ENCODE measurements at places on chromosomes 7 and 10.

- peak; percentile 20 for DNase-seq
These were observed 78.7 kb downstream of the KIAA1217 start for GRCh38 chr10:24287559-24288195.

GRCh38 chr7:139949629-139950028 lies 113.1 kb downstream of the PARP12 start:
- peak; percentile 26 for DNase-seq

DNA sequence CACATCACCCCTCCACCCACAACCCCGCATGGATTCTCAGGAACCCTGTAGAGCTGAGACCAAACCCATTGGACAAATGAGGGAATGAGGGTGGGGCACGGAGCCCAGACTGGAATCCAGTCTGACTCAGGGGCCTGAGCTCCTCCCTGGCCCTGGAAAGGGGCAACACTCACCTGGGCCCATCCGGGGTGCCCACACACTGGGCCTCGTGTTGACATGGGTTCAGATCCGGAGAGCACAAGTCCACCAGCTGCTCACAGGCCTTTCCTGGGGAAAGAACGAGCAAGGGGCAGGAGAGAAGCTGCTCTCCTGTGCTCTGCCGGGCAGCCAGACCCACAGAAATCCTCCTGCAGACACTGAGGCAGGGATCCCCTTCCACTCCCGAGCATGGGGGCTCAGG lies 172.2 kb downstream of the SLIT1 start:
- DNase-seq, result no peak

- no peak for DNase-seq
These were observed 874 bp downstream of the CISD1 start for GRCh38 chr10:58269782-58270290.

DNA sequence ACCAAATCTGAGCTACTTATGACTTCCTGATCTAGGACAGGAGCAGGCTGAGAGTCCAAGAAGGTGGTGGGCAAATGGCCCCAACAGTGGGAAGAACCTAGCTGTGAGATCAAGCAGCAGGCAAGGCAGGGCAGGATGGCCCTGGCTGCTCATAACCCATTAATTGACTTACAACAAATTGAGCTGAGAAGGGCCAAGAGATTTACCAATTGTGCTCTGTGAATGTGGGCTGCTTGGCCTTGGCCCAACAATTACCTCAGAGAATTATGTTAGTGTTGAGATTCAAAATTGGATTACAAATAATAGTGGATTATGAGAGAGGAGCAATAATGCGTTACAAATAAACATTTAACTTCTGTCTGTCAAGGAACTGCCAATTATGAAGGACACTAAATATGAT lies 956.5 kb downstream of the KCNMA1 start:
- DNase-seq, result no peak

GRCh38 chr10:110840225-110840922 lies 31.4 kb upstream of the PDCD4 start:
- DNase-seq, result peak; percentile 58

- DNase-seq, result no peak
These were observed 60.5 kb upstream of the AGBL3 start for GRCh38 chr7:134925766-134926165.

DNA sequence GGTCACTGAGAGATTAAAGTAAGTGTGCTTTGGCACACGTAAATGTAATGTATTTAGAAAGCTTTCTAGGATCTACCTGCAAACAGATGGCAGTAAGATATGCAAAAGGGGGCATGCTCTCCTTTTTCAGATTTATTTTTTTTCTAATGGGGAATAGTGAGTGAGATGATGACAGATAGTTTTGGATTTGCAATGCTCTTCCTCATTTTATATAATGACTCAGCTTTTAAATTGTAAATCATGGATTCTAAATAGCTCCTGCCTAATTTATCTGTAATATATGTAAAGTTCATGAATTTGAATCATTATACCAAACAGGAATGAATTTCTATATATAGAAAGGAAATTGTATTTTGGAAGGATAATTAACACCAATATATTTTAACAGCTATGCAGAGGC lies 961.6 kb upstream of the LRRTM3 start:
- DNase-seq, result no peak

DNA sequence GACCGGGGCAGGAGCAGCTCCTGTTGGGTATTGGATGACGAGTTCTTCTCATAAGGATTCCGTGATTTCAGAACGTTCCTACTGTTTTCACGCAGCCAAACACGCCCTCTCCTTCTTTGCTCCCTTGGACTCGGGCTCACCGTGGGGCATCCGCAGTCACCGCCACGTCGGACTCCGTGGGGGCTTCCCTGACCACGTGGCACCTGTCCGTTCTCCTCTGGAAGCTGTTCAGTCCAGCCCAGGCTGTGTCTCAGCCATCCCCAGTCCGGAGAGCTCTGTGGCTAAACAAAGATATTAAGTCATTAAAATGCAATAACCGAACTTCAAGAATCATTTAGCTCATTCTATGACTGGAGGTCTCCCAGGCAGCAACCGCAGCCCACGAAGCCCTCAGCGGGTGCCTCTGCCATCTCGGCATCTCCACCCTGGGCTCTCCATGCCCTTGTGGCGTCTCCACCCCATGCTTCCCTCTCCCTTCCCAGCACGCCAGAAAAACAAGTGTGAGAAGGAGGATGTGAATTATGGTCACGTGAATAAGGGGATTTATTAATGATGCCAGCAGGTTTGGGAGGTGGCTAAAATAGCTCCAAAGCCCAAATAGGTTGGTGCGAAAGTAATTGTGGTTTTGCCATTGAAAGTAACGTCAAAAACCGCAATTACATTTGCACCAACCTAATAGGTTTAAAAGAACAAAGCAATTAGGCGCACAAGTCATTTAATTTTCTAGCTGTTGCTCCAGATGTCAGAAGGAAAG lies 224.6 kb upstream of the PPP2R2D start:
- no peak for DNase-seq

DNA sequence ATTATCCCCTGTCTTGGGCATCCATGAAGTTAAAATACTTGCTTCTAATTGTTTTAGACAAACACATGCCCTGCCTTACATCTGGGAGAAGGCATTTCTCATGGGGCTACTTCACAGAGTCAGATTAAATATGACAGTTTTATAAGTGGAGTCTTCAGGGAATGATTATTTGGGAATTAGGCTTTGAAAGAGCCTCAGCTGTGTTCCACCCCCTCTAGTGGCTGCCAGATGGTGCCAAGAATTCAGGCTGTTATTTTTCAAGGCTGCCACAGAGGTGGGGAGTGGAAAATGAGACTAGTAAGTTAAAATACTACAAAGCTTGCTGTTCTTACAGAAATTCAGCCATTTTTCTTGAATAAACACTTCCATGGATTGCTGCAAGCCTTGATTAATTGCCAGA lies 45.8 kb upstream of the DNAH11 start:
- peak; percentile 53 for DNase-seq

GRCh38 chr7:80618096-80618495 lies 20.3 kb upstream of the CD36 start:
- no peak for DNase-seq

GRCh38 chr10:43000651-43001426 lies 76.0 kb upstream of the RET start:
- no peak for DNase-seq

GRCh38 chr10:63720072-63720537 lies 198.9 kb downstream of the REEP3 start:
- peak; percentile 63 for DNase-seq

- DNase-seq, result no peak
These were observed 151.1 kb downstream of the CXCL12 start for GRCh38 chr10:44233561-44234482.

GRCh38 chr7:133183042-133183794 lies 69.7 kb upstream of the EXOC4 start:
- DNase-seq, result no peak

DNA sequence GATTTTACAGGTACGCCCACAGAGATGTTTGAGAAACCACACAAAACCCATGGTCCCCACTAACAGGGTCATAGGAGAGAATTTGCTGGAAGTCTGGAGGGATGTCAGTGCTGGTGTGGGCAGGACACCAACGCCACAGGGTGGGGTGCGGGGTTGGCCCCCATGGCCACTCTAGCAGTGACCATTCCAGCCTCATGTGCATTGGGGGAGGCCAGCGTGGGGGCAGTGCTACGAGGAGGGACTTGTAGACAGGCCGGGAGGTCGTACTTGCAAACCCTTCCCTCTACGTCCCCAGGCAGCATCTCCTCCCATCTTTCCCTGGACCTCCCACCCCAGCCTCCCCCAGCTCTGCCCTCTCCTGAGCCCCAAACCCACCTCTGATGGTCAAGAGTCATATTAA lies 34.0 kb downstream of the FOXL3 start:
- no peak for DNase-seq

- DNase-seq, result peak; percentile 98
These were observed 22.9 kb downstream of the DNAJB12 start for GRCh38 chr10:72331575-72332422.

- DNase-seq, result peak; percentile 68
These were observed 736.4 kb upstream of the PHF14 start for GRCh38 chr7:10237306-10237705.

GRCh38 chr10:49282306-49282705 lies 16.7 kb upstream of the C10orf71 start:
- DNase-seq, result no peak

DNA sequence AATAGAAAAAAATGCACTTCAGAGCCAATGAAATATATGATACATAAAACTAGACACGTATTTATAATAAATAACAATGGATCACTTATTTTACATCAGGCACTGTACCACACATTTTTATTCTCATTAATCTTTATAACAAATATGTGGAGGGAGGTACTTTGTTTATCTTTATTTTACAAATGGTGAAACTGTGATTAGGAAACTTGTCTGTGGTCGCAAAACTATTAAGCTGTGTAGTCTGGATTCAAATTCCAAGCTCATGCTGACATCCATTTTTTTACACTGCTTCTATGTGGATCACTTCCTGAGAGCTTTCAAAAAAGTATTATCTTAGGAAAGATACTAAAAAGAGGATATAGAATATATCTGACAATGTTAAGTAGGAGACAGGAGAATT lies 978.6 kb downstream of the SORCS1 start:
- DNase-seq, result no peak

GRCh38 chr10:118970770-118971169 lies 58.7 kb upstream of the NANOS1 start:
- no peak for DNase-seq

- no peak for DNase-seq
These were observed 59.9 kb downstream of the CFAP58 start for GRCh38 chr10:104413528-104413927.

DNA sequence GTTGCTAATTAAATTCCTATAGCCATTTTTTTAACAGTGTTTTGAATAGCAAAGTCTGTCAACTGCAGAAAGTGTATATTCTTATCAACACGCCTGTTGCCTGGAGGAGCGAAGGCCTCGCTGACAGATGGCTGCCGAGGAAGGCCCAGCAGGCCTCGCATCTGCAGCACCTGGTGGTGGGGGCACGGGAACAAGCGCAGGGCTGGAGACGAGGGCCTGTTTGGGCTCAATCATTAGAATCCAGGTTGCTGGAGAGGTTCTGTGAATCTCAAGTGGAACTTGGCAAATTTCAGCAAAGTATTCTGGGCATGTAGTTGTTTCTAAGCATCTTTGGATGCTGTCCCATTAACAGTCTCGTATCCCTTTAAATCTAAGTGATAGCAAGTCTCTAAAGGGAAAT lies 66.1 kb upstream of the FAM204A start:
- DNase-seq, result no peak

DNA sequence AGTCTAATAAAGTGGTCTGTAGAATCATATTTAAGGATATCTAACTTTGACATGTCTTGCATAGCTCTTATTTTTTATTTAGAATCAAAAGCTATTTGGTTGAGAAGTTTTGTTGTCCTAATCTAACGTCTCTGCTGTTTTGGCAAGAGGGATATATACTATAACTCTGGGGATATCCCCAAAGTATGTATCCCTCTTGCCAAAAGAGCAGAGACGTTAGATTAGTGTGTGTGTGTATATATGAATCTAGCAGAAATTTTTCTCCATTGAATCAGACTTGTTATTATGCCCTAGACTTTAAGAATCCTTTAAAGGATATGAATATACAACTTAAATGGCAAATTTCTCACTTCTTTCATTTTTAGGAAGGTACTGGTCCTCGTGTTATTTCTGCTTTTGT lies 9.6 kb downstream of the SMC3 start:
- no peak for DNase-seq

DNA sequence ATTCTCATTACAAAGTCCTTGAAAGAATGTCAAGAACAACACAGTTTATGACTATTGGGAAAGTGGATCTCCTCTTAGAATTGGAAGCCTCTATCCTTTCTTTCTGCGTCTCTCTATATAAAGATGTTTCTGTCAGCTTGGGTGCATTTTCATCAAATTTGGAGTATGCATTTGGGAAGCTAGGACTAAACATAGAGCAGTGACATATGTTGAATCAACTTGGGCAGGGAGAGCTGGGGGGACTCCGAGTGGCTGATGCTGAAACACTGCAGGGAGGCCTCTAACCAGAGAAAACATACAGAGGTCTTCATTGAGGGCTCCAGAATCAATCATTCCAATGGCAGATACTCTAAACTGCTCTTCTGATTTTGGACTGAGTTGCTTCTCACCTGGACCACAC lies 147.4 kb downstream of the PDE1C start:
- no peak for DNase-seq

DNA sequence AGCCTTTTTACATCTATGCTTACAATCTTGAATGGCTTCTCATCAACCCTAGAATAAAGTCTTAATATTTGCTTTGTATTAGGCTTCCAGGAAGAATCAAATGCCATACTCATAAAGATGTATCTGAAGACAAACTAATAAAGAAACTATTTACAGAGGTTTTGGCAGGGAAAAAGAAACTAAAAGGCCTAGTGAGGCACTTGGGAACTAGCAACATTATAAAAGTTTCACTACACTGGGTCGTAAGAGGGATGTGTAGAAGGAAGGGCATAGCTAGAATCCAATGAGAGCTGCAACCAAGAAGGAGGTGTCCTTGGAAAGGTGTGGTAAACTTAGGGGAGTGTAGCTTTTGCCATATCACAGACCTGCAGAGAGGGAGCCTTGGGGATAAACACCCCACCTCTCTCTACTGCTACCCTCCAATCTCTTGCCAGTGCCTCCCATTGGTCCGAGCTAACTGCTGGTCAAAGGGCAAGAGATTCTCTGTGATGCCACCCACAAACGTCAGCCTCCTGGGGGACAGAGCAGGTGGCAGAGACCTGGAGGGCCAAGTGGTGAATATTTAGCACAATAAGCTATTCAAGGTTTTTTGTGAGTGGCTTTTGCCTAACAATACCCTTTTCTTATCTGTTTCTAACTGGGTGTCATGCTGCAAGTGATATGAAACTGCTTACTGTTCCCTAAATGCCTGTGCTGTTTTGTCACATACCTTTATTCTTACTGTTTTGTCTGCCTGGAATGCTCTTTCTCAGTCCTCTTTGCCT lies 60.7 kb downstream of the CPED1 start:
- DNase-seq, result no peak

- no peak for DNase-seq
These were observed 100.3 kb downstream of the GRM8 start for GRCh38 chr7:127152423-127152822.

- no peak for DNase-seq
These were observed 29.5 kb downstream of the RAB11FIP2 start for GRCh38 chr10:118017071-118017740.

GRCh38 chr10:123016228-123016627 lies 7.4 kb downstream of the ACADSB start:
- DNase-seq, result no peak
